ENCODE measurements at places on chromosomes 13 and 19. TPM values are rescaled to one million over a fixed set of nuclear protein-coding genes. Genes with fewer than 3 reads are reported as not detected.

The MARCHF2 gene
- 8.0 TPM for total RNA-seq

The CD33 gene
- total RNA-seq: not detected

The C1QTNF9B gene
- total RNA-seq: not detected

The NKG7 gene
- 258 TPM for total RNA-seq

The CCDC169 gene
- not detected for total RNA-seq

The SLAIN1 gene
- 32.0 TPM for total RNA-seq

The FAM216B gene
- total RNA-seq: not detected

The MISP3 gene
- total RNA-seq: 1.4 TPM

The C19orf73 gene
- 1.5 TPM for total RNA-seq

The CAB39L gene
- total RNA-seq: 2.6 TPM

The OR7A10 gene
- not detected for total RNA-seq

The PLVAP gene
- not detected for total RNA-seq

The PLK5 gene
- not detected for total RNA-seq

The MEDAG gene
- total RNA-seq: not detected

The ZFP36 gene
- total RNA-seq: 80.3 TPM

The ZNF584 gene
- 14.3 TPM for total RNA-seq

The VSTM2B gene
- total RNA-seq: not detected

The POSTN gene
- total RNA-seq: not detected

The ZNF547 gene
- total RNA-seq: 1.5 TPM

The KLK1 gene
- total RNA-seq: 0.65 TPM

The ZNF563 gene
- total RNA-seq: 7.1 TPM

The SCN1B gene
- total RNA-seq: 0.63 TPM

The C3 gene
- 1.1 TPM for total RNA-seq

The RNF17 gene
- total RNA-seq: not detected

The ASPDH gene
- not detected for total RNA-seq

The ADPRHL1 gene
- total RNA-seq: 0.23 TPM

The ZNF441 gene
- total RNA-seq: 4.3 TPM

The IL12RB1 gene
- 27.2 TPM for total RNA-seq

The SULT2A1 gene
- total RNA-seq: not detected

The LILRB3 gene
- total RNA-seq: not detected

The ANGPTL8 gene
- total RNA-seq: not detected

The INSL3 gene
- total RNA-seq: 5.9 TPM

The IRGC gene
- total RNA-seq: not detected

The SIGLEC8 gene
- not detected for total RNA-seq

The FAM83E gene
- 4.7 TPM for total RNA-seq

The MEIOSIN gene
- total RNA-seq: not detected

The URAD gene
- total RNA-seq: not detected

The HIPK4 gene
- total RNA-seq: not detected

The SLC39A3 gene
- total RNA-seq: 38.1 TPM

The HSD11B1L gene
- total RNA-seq: 2.7 TPM

The DIS3 gene
- 51.6 TPM for total RNA-seq

The ATP8B3 gene
- total RNA-seq: 8.2 TPM

The PRX gene
- 1.2 TPM for total RNA-seq
